ENCODE measurements at places on chromosomes 7 and 10.

DNA sequence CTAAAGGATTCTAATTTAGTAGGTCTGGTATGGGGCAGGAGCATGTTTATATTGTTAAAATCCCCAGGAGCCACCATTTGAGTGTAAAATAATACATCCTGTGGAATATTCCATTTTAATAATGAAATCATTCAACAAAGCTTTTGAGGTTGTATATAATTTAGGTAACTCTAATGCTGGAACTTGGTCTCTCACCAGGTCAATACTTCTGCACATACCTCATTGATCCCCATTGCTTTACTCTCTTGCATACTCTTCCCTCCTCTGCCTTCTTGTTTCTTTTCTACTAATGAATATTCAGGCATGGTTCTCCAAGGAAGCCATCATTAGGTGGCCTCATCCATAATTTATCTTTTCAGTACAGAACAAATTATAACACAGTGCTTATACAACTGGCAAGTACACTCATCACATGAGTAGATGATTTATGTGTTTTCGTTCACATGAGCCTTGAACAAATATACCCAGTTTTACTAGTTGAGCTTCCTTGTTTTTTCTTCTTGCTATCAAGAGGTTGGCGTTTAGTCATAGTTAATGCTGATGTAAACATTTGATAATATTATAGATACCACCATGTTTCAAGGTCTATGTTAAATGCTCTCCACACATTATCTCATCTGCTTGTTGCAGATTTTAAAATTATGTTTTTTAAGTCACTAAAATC, 7.2 kb downstream of the PALS2 start:
- no peak for DNase-seq

DNA sequence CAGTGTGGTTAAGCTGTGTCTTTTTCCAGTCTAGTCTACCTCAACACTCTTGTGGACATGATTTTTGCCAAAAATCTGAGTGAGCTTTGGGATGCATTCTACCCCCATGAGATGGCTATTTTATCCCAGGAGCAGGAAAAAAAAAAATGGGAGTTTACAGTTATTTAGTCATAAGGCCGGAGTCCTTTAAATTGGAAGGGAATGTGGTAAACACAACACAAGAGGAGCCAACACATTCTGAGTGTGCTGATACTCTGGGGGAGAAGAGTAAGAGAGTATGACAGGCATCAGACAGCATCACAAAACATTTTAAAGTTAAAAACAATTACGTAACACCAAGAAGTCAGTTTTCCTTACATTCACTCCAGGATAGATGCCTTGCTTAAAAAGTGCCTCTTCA, 46.1 kb downstream of the C1GALT1 start:
- no peak for DNase-seq

- DNase-seq: no peak
These were observed 65.6 kb upstream of the PDLIM1 start for GRCh38 chr10:95356190-95356955.

GRCh38 chr7:5450549-5451327, 27.1 kb upstream of the TNRC18 start:
- DNase-seq: peak; percentile 22

DNA sequence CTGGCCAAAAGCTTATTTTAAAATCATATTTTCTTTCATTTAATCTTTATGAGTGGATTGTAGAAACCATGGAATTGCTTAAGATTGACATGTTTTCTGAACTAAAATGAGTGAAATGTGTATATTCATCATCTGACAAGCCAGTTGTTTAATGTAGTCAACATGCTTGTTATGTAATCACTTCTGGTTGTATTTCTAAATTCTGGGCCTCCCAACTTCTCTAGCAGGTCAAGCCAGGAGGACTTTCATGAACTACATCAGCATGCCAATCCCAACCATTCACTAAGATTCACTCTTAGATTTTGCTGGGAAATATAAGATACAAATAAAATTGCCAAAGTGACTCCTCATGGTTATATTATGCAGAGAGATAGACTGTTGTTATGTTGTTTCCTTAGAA, 21.1 kb upstream of the MAP3K8 start:
- no peak for DNase-seq

DNA sequence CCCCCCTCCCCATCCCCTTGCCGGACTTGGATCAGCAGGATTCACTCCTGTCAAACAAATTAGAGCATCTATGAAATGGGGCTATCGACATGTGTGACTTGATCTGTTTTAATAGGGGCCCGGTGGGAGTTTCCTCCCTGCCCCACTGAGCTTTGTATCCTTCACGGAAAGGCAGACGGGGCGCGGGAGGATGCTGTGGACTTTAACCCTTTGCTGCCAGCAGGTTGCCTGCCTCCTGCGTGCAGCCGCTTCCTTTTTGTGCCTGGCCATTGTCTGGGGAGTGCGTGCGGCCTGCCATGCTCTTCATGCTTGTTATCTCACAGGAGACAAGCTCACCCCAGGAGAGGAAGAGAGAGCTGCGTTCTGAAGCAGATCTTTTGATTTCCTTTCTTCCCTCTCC, 512.8 kb upstream of the GALNT17 start:
- DNase-seq: no peak

DNA sequence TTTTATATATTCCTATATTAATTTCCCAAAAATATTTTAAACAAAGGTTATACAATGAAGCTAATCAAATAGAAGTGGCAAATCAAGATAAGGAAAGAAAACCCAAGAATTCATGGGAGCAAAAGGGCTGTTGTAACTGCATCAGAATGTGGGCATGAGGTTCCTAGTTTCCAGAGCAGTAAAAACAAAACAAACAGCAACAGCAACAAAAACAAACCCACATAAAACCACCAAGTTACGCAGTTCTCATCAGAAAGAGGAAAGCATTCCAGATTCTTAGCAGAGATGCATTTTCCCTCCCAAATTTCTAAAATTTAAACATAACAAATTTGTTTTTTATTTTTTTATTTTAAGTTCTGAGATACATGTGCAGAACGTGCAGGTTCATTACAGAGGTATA, 34.8 kb upstream of the MSMB start:
- DNase-seq: no peak

GRCh38 chr7:3003936-3004335, 39.7 kb downstream of the CARD11 start:
- no peak for DNase-seq

GRCh38 chr10:111822661-111823060, 360.9 kb downstream of the GPAM start:
- DNase-seq: no peak

DNA sequence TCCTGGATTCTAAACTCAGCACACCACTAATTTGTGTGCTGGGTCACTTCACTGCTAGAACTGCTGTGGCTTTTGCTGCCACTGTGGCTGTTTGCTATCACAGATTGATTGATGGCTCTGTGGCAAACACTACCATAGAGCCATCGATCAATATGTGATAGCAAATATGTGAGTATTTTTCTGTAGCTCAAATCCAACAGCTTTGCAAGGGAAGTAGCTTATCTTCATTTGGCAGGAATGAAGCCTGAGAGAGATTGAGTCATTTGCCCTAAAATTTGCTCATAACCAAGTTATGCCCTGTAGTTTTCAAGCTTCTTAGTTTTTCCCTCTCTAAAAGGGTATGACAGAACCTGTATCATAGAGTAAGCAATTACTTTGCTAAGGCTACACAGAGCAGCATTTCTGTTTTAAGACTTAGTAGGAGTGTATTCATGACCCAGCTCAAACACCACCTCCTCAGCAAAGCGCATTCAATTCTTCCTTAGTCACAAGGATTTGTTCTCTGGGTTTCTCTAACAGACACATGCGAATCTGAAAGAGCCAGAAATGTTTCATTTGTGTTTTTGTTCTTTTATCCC, 43.1 kb downstream of the MINPP1 start:
- no peak for DNase-seq

DNA sequence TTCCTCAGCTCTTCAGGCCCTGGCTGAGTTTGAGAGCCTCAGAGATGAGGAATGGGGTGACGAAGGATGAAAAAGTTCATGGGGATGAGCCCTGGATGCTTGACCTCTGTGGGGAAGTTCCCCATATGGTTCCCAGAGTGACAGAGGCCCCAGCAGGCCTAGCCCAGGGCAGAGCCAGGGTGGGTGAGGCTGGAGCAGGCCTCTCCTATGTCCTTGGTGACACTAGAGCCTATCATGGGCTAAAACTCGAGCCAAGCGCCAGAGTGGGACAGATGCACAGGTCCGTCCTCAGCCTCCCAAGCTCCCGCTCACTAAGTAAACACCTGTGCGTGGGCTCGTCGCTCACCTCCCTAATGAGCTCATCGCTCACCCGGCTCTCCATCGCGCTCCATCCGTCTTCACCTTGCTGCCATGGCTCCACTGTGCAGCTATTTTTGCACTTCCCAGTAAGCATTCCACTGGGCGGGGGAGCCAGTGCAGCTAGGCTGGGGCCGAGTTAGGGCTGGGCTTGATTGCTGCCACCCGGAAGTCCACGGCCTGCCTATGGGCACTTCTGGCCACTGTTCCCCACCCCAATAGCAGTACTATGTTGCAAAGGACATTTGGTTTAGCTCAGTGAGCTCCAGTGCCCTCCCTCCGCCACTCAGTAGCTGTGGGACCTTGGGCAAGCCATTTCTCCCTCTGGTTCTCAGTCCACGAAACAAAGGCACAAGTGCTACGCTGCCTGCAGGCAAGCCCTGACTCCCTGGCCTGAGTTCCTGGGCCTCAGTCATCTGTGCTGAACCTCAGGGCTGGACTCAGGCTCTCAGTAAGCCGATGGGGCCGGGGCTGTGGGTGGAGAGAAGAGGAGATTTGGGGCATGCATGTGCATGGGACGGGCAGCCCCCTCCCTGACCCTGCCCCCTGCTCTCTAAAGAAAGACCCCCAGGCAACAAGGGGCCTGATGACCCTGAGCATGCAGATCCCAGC, 117.3 kb upstream of the PCBD1 start:
- DNase-seq: no peak

GRCh38 chr7:151660141-151660540, 140.4 kb upstream of the RHEB start:
- DNase-seq: no peak

DNA sequence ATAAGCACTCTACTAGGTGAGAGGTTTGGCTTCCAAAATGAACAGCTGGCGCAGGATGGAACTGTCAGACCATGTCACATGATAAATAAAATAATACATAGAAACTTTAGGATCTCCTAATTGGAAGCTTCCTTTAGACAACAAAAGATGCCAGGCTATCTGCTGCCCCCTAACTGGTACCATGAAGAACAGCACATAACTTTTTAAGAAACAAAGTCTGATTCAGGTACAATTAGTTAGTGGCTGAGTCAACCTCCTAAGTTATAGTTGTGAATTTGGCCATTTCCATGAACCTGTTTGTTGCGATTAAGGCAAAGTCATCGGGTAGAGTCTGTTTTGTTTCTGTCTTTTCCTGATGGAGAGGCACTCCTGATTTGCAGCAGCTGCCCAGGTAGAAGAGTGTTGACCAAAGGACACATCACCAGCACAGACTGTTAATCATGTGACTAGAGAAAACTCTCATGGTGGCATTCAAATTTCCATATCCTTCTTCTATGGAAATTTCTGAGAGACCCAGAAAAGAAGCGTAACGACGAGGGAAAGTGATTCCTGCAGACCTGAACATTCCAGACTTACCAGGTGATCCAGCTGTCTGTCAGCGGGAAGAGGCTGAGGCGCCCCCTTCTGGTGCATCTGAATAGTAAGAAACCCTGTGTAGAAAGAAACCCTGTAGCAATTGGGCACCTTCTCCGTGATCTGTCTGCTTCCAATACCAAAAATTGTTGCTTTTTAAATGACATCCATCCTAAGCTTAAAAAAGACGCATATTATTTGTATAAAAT, 8.6 kb upstream of the INHBA start:
- no peak for DNase-seq

- no peak for DNase-seq
These were observed 22.4 kb upstream of the CRYGN start for GRCh38 chr7:151462306-151462779.

Data from CD4-positive, alpha-beta T cell treated with Interleukin-15 for 4 hours (primary cell).